ENCODE measurements at places on chromosomes 3 and 15.

DNA sequence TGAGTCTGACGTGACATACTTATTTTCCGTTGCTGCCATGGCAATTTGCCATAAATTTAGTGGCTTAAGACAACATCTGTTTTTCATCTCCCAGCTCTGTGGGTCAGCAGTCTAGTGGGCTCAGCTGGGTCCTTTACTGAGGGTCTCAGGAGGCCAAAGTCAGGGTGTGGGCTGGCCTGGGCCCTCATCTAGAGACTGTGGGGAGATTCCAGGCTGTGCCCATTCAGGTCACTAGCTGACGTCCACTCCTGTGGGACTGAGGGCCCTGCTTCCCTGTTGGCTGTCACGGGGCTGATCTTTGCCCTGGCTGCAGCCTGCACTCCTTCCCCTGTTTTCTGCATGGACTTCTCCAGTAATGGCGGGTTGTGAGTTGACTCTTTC lies 19.1 kb downstream of the FGD5 start:
- no peak for DNase-seq

- DNase-seq, result no peak
Observed at GRCh38 chr3:51696954-51697353, 9.9 kb upstream of the GRM2 start.

DNA sequence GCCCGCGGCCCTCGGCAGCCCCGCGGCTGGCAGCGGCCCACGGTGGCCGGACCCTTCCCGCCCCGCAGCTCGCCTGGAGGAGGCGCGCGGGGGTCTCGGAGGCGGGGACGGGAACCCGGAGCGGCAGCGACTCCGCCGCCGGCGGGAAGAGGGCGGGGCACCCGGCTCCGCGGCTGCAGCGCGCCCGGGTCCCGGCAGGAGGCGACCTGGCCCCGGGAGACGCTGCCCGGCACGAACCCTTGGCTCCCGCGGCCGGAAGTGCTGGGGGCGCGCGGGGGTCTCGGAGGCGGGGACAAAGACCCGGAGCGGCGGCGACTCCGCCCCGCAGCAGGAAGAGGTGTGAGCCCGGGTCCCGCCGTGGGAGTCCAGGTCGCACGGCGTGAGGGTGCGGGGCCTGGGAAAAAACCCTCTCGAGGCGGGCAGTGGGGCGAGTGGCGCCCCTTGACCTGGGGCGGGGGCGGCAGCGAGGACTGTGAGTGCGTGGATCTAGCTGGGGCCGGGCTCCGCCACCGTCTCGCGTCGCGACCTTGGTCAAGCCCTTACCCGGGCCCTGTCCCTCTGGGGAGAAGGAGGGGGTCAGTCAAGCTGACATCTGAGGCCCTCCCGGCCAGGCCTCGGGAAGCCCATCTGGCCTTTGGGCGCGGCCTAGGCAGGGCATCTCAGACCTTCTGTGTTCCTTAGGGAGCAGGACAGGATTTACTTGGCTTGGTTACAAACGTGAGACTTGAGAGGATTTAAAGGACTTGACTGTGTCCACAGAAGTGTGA lies at the start of gene CIB2:
CIB2 (minus strand) TSS at position 151 of the 767 bp plus-strand sequence. CDS start 230 bp downstream, outside the sequence.
- peak; percentile 97 for DNase-seq

GRCh38 chr15:68634531-68634930 lies 55.7 kb downstream of the CORO2B start:
- no peak for DNase-seq

GRCh38 chr15:89898614-89899294 lies 5.0 kb upstream of the AP3S2 start:
- DNase-seq, result peak; percentile 72

- DNase-seq, result no peak
Observed at GRCh38 chr3:42187936-42188335, 78.0 kb downstream of the CCK start.

DNA sequence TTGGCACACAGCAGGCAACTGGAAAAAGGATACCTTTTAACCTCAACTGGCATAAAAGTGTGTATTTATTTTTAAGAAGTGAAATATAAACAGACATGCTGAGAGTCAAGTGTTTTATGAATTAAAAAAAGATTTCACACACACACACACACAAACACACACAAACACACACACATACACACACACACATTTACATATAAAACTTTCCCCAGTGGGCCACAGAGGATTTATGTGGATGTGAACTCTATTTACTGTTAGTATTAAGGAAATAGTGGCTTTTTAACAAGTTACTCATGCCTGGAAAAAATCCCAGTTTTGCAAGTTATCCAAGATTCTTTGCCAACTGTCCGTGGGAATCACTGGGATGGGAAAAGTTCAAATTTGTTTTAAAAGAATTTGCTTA lies 725.9 kb upstream of the NR2F2 start:
- DNase-seq, result no peak

GRCh38 chr15:70748281-70748747 lies 15.0 kb downstream of the UACA start:
- no peak for DNase-seq

- DNase-seq, result no peak
Observed at GRCh38 chr3:162338514-162338913, 841.9 kb downstream of the OTOL1 start.

GRCh38 chr3:39109086-39109485 lies 1.6 kb downstream of the TTC21A start:
- no peak for DNase-seq

DNA sequence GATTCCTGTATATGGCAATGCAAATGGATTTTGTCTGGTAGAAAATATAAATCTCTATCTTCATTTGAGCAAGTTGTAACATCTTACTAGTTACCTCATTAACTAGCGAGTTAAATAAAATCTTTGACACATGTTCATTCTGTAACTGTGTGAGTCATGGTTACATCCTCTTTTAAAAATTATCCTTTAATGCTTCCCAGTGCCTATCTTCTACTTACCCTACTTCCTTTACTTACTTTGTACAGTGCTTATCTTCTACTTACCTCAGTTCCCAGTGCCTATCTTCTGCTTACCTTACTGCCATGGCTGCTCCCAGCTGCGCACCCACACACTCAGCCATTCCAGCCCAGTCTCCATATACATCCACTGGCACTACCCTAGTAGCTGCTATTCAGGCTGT lies 71.9 kb upstream of the GOLGA8B start:
- no peak for DNase-seq

DNA sequence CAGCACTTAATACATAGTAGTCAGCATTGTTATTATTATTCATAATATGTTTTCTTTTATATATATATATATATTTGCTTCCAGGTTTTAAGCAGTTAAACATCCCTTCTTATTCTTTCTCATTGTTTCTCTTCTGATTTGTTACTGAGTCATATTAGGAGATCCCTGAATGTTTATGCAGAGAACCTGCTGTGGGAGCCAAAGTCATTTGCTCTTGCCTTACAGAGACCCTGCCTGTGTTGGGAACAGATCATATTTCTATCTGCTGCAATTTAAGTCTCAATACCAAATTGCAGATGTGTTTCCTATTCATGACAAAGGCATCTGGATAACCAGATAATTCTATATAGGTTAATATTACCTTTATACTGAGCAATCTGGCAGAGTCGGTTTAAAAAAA lies 323.0 kb upstream of the UMPS start:
- no peak for DNase-seq

DNA sequence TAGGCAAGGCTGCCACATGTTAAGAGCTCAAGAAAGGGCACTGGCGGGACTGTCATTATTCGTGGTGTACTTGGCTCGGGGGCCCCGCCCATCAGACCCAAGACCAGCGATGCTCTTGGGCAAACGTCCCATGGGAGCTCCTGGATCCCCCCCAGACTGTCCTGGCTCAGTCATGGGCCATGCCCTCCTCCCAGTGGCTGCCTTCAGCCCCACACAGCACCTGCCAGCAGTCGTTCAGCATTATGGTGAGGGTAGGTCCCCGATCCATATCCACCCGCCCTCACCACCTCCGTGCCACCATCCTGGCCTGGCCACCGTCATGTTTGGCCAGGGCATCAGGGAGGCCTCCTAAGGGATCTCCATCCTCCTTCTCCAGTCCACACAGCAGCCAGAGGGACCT lies 51.4 kb upstream of the IQSEC1 start:
- no peak for DNase-seq

GRCh38 chr3:37891227-37891626 lies 29.5 kb downstream of the CTDSPL start:
- no peak for DNase-seq

DNA sequence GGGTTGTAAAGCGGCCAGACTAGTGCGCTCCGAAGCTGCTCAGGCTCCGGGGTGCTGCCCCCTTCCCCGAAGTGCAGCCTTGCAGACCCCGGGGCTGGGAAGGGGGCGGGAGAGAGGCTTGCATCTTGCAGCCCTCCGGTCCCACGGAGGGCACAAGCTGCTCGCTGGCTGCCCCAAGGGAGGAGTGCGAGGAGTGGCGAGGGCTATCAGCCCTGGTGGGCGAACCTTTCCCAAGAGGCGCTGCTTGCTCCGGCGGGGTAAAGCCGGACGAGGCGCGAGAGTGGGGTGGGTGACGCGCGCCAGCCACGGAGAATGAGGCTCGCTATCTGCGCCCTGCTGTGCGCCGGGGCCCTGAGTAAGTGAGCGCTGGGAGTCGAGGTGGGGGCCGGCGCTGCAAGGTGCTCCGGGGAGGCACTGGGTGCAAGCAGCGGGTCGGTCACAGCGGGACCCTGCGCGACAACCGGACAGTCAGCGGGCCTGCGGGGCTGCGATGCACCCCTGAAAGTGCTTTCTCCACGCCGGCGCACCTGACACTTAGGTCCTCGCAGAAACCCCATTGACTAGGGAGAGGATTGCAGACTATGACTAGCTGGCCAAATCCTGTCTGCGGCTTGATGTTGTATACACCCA lies 12.7 kb upstream of the TOPBP1 start:
- no peak for DNase-seq

DNA sequence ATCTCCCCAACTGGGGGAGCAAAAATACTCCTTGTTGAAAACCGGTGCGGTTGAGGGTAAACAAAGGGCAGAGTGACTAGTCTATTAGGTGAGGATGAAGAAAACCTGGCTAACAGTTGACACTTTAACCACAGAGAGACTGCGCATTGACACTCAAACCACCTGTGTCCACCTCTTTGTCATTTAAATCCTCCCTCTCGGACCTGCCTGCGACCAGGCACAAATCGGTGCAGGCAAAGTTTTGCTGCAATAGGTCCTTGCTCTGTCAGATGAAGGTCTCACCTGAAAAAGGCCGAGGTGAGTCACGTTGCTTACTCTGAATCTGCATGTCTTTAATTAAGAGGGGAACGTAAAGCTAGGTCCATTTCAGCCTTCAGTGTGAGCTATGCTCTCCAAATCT lies 494.1 kb upstream of the DPPA4 start:
- DNase-seq, result no peak

DNA sequence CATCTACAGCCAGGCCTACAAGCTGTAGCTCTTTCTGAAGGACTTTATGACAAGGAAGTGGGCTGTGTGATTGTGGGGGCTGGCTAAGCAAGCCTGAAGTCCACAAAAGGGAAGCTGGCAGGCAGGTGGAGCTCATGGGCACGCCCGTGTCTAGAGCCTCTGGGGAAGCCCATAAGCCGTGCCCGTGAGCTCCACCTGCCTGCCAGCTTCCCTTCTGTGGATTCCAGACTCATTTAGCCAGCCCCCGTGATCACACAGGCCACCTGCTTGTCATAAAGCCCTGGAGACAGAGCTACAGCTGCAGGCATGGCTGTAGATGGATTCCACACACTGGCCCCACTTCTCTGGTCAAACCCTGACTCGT lies 15.2 kb downstream of the EFCC1 start:
- DNase-seq, result no peak
